ENCODE measurements at places on chromosomes 7 and 10.

DNA sequence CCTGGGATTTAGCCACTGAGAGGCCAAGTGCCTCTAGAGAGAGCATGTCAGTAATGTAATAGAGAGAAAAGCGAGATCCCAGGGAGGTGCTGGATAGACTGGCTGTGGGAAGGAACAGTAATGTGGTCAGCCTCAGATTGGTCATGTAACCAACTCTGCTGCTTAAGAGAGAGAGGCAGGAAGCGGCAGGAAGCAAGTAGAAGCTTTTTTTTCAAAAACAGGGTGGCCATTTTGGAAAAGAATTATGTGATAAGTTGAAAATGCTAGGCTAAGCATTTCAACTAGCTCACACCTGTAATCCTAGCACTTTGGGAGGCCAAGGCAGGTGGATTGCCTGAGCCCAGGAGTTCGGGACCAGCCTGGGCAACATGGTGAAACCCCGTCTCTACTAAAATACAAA is 3.7 kb upstream of the PCOLCE start:
- DNase-seq: no peak

- DNase-seq: peak; percentile 31
Measured at GRCh38 chr10:58513188-58514110, 777 bp downstream of the BICC1 start.

- DNase-seq: no peak
Measured at GRCh38 chr7:95411036-95411435, 14.9 kb upstream of the PON3 start.

DNA sequence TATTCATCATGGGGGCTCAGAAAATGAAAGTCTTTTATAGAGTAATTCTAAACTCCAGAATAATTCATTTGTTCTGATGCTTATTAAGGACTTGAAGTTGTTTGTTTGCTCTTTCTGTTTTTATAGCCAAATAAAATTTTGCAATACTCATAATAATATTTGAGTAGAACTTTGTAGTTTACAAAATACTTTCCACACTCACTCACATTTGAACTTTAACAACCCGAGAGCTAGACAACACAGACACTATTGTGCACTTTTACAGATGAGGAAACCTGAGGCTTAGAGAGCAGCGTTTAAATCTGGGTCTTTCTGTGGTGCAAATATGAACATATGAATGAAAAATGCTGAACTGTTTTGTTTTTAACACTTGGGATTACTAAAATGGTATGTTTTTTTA is 126.8 kb downstream of the KAT6B start:
- no peak for DNase-seq

- no peak for DNase-seq
Measured at GRCh38 chr10:99460070-99460469, 29.6 kb upstream of the GOT1 start.

DNA sequence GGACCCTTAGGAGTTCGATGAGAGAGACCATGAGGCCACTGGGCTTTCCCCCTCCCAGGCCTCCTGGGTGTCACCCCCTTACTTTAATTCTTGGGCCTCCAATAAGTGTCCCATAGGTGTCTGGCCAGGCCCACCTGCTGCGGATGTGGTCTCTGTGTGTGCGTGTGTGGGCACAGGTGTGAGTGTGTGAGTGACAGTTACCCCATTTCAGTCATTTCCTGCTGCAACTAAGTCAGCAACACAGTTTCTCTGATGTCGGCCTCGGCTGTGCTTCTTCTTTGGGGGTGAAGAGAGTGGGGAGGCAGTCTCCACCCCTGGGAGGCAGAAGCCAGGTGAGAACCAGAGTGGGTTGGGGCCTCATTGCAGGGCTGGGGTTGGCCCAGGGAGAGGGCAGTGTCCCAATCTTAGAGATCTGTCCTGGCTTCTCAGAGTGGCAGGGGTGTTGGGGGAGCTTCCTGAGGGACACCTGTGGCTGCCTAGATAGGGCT is 1.5 kb downstream of the PVRIG start:
- DNase-seq: no peak

DNA sequence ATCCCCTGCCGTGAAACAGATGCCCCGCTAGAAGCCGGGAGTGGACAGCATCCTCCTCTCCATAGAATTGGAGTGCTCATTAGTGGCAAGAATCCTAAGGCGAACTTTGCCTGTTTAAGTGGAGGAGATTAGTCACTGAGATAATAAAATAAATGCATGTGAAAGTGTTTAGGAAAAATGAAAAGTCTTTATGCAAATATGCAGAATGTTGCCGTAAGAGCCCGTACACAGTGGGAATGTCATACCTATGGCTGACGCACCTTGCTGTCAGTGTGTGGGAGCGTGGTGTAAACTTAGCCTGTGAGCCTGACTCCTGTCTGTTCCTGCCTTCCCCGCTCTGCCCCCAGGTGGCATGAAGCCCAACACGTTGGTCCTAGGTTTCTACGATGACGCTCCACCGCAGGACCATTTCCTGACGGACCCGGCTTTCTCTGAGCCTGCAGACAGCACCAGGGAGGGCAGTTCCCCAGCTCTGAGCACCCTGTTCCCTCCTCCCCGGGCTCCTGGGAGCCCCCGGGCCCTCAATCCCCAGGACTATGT is 1.7 kb upstream of the TRIP6 start:
- DNase-seq: no peak

DNA sequence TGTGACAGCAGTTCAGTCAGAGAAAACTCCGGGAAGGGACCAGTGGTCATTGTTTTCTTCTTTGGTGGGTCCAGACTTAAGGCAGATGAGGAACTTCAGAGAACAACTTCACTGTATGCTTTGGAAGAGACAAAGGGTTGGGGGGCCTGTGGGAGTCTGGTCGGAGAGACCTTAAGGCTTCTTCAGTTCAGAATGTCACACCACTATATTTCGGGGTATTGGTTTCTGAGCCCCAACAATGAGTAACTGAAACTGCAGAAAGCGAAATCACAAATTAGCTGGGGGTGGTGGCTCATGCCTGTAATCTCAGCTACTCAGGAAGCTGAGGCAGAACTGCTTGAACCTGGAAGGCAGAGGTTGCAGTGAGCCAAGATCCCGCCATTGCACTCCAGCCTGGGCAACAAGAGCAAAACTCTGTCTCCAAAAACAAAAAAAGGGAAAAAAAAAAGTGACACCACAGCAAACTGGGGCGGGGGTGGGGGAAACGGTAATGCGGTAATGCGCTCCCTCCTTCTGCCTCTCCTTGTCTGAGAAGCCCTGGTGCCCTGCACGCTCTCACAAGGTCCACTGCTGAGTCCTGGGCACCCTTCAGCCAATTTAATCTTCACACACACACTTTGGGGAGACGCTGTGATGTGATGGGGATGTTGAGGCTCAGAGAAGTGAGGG is 2.2 kb upstream of the ADIRF start:
- DNase-seq: no peak

- no peak for DNase-seq
Measured at GRCh38 chr10:117861329-117861728, 185.4 kb downstream of the RAB11FIP2 start.

DNA sequence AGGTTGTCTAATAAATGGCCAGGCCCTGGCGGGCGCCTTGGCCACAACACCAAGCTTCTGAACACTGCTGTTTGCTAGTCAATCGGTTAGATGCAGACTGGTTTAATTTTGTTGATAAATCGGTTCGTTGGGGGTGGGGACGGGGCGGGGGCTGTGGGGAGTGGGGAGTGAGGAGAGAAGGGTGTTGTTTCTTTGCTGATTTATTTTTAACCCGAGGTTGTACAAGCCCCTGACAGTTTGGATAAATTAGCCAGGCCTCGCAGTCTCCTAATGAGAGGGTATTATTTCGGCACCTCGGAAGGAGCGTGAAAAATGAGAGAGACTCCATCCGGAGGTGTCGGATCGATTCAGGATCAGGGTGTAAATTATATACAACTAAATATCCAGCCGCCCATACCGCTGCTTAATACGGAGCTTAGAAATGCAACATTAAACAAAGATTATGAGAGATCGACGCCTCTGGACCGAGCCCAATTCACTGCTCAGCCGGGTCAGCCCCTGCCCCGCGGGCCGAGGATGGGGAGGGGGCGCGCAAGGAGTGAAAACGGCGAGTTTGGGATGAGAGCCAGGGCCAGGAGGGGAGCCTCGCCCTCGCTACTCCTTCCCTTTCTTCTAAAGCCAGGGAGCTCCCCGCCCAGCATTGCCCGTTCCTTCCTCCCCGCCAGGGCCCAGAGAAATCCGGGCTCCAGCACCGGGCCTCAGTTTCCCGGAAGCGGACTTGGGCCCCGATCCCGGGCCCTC is 8.0 kb downstream of the UNCX start:
- no peak for DNase-seq
